Renal pelvis (tissue), 12 donors: ENCODE measurements at places on chromosomes 12 and 14. TPM values are rescaled to one million over a fixed set of nuclear protein-coding genes. Genes with fewer than 3 reads are reported as not detected.

DNA sequence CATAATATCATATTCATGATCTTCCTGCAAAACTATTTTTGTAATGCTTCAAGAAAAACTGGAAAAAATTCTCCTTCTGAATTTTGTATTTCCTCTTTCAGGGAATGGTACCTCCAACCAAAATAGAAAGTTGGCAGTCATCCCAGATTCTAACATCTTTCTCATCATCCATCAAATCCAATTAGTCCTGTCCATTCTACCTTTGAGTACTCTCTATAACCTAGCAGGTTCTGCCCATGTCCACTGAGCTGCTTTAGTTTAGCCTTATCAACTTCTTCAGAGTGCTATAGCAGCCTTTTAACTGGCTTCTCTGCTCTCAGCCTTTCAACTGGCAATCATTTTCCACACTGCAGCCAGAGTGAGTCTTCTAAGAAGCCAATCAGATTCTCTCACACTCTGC lies 236.2 kb downstream of the AKAP6 start:
- no peak for DNase-seq

Gene PTPRO
- 264 TPM for polyA plus RNA-seq

- no peak for DNase-seq
These were observed 355.1 kb downstream of the ALG10 start for GRCh38 chr12:34377243-34378035.

- DNase-seq: no peak
These were observed 2.8 kb downstream of the PTPN21 start for GRCh38 chr14:88551980-88552431.

GRCh38 chr12:27673101-27673718 lies 23.0 kb upstream of the REP15 start:
- DNase-seq: no peak

DNA sequence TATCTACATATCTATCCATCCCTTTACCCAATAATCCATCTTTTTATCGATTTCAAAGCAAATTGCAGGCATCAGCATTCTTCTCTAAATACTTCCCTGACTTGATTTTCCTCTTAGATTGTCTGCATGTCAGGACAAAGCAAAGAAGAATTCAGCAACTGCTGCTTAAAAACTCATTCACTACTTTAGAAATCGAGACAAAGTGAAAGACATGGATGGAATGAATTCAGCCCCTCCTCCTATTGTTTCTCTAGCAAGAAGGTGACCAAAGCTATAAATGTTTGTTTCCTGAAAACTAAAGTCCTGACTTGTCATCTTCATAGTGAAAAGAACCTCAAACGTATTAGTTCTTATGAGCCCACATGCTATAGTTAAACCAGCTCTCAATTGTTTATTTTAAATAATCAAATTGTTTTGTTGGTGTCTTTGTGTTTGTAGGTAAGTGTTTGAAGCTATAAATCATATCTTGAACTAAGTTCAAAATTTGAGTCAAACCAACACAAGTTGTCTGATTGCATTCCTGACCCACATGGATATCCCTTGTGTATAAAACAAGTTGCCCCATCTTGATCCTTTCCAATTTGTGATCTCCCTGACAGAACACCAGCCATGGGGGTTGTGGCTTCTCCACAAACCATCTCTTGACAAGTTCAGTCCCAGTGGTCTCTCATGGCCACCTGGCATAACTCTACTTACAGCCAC lies 58.6 kb upstream of the ARHGAP5 start:
- no peak for DNase-seq

Gene SRGAP1
- polyA plus RNA-seq: 33.4 TPM

GRCh38 chr12:108641446-108642268 lies 8.0 kb upstream of the SELPLG start:
- DNase-seq: no peak

Gene ETNK1
- 74.9 TPM for polyA plus RNA-seq

- DNase-seq: no peak
These were observed 168.7 kb downstream of the DPY19L2 start for GRCh38 chr12:63499567-63499966.

Gene KLRK1
- polyA plus RNA-seq: 0.97 TPM

Gene RPL10L
- not detected for polyA plus RNA-seq

Gene TAS2R8
- not detected for polyA plus RNA-seq

Gene FGFR1OP2
- 51.2 TPM for polyA plus RNA-seq

DNA sequence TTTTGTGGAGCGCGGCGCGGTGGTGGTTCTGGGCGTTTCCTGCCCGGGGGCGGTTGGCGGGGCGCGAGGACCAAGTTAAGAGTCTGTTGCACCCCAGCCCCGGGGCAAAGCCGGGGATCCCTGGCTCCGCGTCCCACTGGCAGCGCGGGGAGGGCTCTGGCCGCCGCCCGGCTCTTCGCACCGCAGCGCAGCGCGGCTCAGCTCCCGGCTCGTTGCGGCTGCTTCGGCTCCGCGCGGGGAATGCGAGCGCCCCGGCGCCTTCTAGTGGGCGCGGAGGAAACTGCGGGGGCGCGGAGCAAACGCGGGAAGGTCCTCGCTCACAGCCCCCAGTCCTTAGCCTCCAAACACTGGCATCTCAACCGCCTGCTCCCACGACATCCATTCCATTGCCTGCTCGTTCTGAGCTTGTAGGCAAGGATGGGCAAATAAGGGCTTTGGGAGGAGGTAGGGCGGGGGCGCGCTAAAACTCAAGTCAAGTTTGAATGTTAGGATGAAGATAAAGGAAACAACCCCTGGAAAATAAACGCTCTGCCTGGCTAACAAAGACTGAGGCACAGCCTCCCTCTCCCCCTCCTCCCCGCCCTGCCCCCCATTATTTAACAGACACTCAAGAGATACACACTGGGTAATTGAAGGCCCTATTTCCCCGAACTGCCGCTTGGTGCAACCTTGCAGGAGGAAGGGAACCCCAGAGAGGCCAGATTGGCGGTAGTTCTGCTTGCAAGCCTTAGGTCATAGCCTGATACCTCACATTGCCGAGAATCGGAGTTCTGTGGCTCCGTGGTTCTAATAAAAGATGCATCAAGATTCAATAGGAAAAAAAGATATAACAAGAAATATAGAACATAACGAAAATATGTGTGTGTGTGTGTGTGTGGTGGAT lies at the start of gene B4GALNT1:
TSS of gene B4GALNT1 (minus strand) at position 244 of the 883 bp plus-strand sequence. CDS start 1,069 bp downstream, outside the sequence.
- no peak for DNase-seq

Gene FITM1
- polyA plus RNA-seq: 1.1 TPM

DNA sequence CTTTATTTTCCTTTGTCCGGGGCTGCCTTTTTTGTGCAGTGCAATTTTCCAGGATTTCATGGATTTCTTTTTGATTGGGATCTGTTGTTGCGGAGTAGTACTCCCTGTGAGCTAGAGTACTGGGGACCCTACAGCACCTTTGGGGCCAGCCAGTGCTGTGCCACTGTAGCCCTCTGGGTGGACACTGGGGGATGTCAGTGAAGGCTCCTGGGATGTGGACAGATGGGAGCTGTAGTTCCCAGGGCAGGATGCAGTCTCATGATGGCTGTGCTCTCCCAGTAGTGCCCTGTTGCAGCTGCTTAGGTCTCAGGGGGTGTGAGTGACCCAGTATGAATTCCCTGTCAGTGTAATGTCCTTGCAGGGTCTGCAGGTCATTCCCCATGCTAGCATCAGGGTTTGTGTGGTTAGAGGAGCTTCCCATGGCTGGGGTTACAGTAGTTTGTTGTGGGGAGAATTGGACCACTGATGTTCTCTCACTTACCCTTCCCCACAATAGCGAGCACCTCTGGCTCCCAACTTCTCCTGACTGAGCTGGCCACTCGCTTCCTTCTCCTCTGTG lies 72.2 kb downstream of the BRMS1L start:
- no peak for DNase-seq

- DNase-seq: no peak
These were observed 27.7 kb downstream of the TEAD4 start for GRCh38 chr12:2986876-2987275.

- no peak for DNase-seq
These were observed 90.5 kb downstream of the CHST11 start for GRCh38 chr12:104547235-104547634.

Gene FAM222A
- 7.8 TPM for polyA plus RNA-seq

GRCh38 chr12:125999628-126000027 lies 934.4 kb downstream of the AACS start:
- no peak for DNase-seq

DNA sequence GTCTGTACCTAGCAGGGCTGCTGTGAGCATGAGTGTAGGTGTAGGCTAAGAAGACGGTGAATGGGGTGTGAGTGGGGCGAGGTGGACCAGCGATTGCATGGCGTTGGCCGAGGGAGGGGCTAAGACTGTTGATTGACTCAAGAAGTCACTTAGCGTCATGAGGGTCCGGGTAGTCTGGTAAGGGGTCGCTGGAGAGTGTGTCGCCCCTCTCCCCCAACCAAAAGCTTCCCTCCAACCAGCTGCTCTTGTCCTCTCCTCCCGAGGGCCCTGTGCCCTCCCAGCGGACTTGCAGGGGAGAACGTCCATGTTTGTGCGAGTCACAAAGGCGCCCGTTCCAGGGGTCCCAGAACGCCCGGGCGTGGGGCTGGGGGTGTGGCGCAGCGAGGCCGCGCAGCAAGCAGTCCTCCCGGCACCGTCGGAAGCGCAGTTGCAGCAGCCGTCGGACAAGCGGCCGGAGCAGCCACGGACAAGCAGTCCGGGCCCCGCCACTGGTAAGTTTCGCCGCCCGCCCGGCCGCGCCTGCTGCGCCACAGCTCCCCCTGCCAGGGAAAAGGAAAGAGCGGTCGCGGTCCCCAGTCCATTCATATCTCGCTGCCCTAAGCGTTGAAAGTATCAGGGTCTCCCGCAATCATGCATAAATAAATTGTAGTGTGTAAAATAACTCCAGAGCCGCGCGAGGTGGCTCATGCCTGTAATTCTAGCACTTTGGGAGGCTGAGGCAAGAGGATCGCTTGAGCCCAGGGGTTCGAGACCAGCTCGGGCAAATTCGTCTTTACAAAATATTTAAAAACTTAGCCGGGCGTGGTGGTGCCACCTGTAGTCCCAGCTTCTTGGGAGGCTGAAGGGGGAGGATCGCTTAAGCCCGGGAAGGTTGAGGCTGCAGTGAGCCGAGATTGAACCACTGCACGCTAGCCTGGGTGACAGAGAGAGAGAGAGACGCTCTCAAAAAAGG lies at the start of gene CCDC63:
TSS of gene CCDC63 (plus strand) at position 373 of the 952 bp plus-strand sequence. CDS start 5,968 bp downstream, outside the sequence.
- DNase-seq: peak; percentile 58

DNA sequence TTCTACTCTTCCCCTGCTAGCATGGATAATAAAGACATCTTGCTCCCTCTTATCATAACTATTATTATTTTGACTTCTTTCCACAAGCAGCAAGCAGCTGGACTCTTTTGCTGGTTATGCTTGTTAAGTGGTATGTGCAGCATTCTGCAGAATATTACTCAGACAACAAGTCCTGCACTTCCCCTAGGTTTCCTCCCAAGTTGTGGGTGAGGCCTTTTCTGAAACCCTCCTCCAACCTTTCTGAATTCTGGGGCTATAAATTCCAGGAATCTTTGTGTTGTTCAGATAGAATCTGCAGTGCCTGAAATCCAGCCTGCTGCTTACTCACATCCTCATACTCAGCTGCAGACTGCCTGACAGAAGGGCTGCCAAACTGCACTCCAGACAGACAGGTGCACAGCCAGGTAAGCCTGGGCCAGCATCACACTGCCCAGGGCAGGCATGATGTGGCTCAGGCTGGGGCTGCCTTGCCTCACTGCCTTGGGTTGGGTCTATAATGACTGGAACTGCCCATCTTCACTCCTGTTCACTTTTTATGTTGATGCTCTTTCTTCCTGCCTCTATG lies 6.2 kb upstream of the DHRS2 start:
- DNase-seq: no peak

DNA sequence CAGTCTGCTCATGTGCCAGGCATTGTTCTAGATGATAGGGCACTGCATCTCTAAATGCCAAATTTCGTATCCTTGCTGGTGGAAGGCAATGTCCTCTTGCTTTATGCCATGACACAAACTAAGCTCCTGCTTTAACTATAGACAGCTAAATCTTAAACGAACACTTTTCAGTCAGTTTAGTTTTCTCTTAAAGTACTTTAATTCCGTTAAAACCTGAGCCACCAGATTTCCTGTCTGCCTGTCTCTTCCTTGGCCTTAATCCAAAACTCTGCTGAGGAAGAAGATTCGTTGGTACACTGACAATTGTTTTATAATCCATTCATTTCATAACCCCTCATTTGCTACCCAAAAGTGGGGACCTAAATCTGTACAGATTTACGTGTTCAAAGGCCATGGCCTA lies 194.4 kb upstream of the BCL2L14 start:
- DNase-seq: no peak

DNA sequence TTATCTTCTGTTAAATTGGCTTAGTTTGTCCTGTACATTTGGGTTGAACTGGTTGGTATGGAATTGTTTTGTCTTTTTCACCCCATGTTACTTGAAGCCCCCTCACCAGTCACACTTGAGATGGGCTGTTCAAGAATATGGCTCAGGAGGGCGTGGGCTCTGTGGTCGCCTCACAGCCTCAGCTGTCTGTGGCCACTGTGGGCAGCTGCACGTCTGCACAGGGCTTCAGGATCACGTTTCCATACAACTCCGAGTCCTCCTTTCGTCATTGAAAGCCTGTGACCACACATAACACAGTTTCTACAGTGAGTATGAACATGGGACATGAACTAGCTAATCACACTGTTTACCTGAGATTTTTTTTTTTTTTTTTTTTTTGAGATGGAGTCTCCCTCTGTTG lies 81.3 kb downstream of the MOK start:
- DNase-seq: no peak

- peak; percentile 71 for DNase-seq
These were observed 13.9 kb upstream of the ATP2A2 start for GRCh38 chr12:110266980-110267620.

- no peak for DNase-seq
These were observed 66.3 kb upstream of the EEA1 start for GRCh38 chr12:92995258-92995903.

DNA sequence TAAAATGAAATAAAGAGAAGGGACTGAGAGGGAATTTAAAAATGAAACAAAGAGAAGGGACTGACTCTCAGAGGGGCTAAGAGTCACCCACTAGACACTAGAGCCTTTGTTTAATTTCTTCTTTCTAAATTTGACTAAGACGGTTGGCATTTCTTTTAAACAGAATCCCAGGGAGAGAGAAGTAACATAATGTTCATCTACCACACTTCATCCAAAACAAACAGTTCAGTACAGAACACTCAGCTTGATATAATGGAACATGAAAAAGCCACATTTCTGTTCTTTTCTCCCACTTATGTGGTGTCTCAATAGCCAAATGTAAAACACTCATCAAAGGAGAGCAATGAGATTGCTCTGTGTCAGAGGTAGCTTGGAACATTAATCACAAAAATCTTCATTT lies 10.1 kb upstream of the NT5DC3 start:
- DNase-seq: no peak

Gene MBD6
- 61.1 TPM for polyA plus RNA-seq

Gene FERMT2
- polyA plus RNA-seq: 162 TPM

DNA sequence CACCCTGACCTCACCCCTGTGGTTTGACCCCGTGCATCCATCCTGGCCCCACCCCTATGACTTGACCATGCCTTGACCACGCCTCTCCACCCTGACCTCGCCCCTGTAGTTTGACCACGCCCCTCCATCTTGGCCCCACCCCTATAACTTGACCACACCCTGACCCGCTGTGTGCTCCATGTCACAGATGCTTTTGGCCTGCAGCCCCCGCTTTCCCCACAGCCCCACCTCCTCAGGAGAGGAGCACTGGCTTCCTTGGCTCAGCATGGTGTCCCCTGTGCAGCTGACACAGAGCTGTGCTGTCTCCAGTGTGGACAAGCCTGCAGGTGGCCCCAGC lies 269.9 kb upstream of the SFSWAP start:
- DNase-seq: no peak
